ENCODE measurements at places on chromosomes 4 and X. TPM values are rescaled to one million over a fixed set of nuclear protein-coding genes. Genes with fewer than 3 reads are reported as not detected.
A peak's percentile ranks its signal among the peaks of the same experiment; 100 is the strongest.

GRCh38 chr4:114015444-114015899, 36.0 kb upstream of the ARSJ start:
- H3K36me3 ChIP-seq: no peaks in the 10 kb centered on the region
- DNase-seq: no peak
- H3K27ac ChIP-seq: no peak overlapping the region
- H3K4me3 ChIP-seq: no peak overlapping the region
- H3K4me1 ChIP-seq: peaks cover 12% of the 10 kb centered on the region
- H3K27me3 ChIP-seq: no peaks in the 10 kb centered on the region

GRCh38 chr4:68373513-68373912, 23.6 kb upstream of the YTHDC1 start:
- peak overlapping the region; percentile 5 for H3K4me3 ChIP-seq
- DNase-seq: no peak

- H3K27ac ChIP-seq: no peak overlapping the region
- no peak overlapping the region for H3K4me3 ChIP-seq
- H3K4me1 ChIP-seq: no peaks in the 10 kb centered on the region
- no peaks in the 10 kb centered on the region for H3K27me3 ChIP-seq
- DNase-seq: no peak
Measured at GRCh38 chr4:25308306-25308705, 4.3 kb upstream of the ZCCHC4 start.

GRCh38 chrX:68826113-68826980, 2.5 kb upstream of the EFNB1 start:
- no peak overlapping the region for H3K4me3 ChIP-seq
- H3K27ac ChIP-seq: no peak overlapping the region
- H3K4me1 ChIP-seq: no peaks in the 10 kb centered on the region
- no peak for DNase-seq
- H3K27me3 ChIP-seq: no peaks in the 10 kb centered on the region

Gene BEND2
- not detected for total RNA-seq

All from esophagus squamous epithelium (tissue), 5 donors.